ENCODE measurements at places on chromosomes 4 and X.

DNA sequence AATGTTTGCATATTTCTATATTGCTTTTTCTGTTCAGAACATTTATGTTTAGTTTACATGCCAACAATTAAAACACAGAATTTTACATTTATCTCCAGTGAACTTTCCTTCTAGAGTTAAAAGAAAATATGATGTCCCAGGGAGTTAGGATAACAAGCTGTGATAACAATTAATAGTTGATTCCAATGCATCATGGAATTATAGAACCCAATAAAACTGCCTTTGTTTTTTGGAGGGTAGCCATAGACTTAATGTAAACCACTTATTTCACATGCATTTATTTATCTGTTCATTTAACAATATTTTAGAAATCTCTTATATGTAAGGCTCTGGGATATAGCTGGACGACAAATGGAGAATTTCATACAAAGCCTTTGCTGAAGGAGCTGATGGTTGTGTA, 180.0 kb downstream of the CFAP299 start:
- H3K36me3 ChIP-seq = no peaks in the 10 kb centered on the region
- no peak overlapping the region for H3K4me3 ChIP-seq
- DNase-seq = no peak
- no peak overlapping the region for H3K27ac ChIP-seq
- H3K4me1 ChIP-seq = no peaks in the 10 kb centered on the region

DNA sequence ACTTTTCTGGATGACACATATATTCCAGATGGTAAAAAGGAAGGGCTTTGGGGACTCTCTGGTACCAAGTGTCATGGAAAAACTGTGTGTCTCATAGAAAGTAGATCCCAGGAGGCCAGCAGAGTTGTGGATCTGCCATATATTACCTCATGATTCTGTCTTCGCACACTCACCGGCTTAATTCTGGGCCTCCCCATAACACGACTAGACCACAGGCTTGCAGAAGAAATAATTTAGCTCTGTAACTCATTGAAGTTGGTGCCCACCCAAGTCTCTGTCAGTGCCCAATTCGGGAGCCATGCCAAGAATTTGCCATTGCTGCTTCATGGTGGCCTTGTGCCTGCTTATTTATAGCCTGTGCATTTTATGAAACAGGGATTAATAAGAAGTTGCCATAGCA, 104.5 kb downstream of the AR start:
- H3K27me3 ChIP-seq = no peaks in the 10 kb centered on the region
- no peaks in the 10 kb centered on the region for H3K36me3 ChIP-seq
- no peak overlapping the region for H3K4me3 ChIP-seq
- no peak for DNase-seq

- DNase-seq = peak; percentile 17
- H3K27ac ChIP-seq = no peak overlapping the region
- H3K4me3 ChIP-seq = no peak overlapping the region
- H3K4me1 ChIP-seq = no peaks in the 10 kb centered on the region
- no peaks in the 10 kb centered on the region for H3K27me3 ChIP-seq
- no peaks in the 10 kb centered on the region for H3K36me3 ChIP-seq
Observed at GRCh38 chrX:101191217-101191750, 28.3 kb upstream of the DRP2 start.

GRCh38 chr4:24836661-24837242, 41.4 kb downstream of the SOD3 start:
- no peak for DNase-seq
- H3K4me1 ChIP-seq = peaks cover 26% of the 10 kb centered on the region
- H3K27me3 ChIP-seq = no peaks in the 10 kb centered on the region
- H3K4me3 ChIP-seq = no peak overlapping the region
- no peaks in the 10 kb centered on the region for H3K36me3 ChIP-seq

DNA sequence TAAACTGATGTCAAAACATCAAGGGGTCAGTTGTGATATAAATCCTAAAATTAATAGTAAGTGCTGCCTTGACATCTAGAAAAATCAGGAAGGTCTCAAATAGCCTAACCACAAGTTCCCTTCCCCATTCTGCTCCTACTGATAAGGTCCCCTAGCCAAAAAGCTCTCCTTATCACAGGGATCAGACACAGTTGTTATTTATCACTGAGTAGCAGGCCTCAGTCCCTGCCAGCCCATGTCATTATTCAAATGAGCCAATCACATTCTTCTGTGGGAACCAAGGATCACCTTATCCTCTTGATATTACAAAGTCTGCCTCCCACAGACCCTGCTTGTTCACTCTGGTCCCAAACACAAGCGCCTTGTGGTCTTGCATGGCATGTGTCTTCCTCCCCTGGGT, 23.3 kb upstream of the TMEM255A start:
- no peak overlapping the region for H3K4me3 ChIP-seq
- H3K27me3 ChIP-seq = 0 out of 2 replicates have a peak, but pooled peaks cover 3% of the 10 kb centered on the region
- H3K4me1 ChIP-seq = no peaks in the 10 kb centered on the region
- no peak overlapping the region for H3K27ac ChIP-seq
- no peaks in the 10 kb centered on the region for H3K36me3 ChIP-seq

DNA sequence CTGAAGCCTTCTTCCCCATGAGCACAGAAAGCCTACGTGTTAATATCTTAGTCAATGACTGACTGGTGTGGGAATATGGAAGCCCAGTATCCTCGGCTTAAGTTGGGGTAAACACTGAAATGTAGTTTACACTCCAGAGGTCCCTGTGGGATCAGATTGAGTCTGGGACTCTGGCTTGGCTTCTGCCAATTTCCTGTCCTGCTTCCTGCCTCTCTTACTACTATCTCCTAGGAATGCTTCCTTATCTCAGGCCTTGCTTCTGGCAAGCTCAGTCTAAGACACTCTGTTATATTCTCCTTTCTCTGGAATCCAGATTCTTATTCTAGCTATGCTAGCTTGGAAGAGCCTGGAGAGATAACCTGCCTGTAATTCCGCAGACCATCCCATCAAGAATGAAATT, 174.0 kb upstream of the LDB2 start:
- H3K27ac ChIP-seq = no peak overlapping the region
- H3K4me1 ChIP-seq = no peaks in the 10 kb centered on the region
- no peak overlapping the region for H3K4me3 ChIP-seq
- DNase-seq = no peak
- no peaks in the 10 kb centered on the region for H3K27me3 ChIP-seq

All from Karpas-422 (cell line).